ENCODE measurements at places on chromosomes 3 and 15.

DNA sequence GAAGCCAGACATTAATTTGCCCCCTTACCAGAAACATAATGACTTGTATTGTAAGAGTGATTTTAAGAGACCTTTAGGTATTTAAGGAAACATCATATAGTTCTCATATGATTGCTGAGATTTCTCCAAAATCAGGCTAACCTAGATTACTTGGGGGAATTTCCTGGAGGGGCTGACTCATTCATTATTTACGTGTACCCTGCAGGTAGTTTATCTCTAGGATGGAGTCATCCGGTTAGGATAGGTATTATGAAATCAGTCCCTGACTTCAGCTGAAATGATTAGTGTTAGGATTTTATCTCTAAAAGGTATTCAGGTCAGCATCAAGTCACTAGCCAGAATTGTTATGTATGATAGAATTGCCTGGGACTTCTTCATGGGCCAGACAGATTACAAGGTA is 97.5 kb downstream of the TCF12 start:
- DNase-seq: no peak

DNA sequence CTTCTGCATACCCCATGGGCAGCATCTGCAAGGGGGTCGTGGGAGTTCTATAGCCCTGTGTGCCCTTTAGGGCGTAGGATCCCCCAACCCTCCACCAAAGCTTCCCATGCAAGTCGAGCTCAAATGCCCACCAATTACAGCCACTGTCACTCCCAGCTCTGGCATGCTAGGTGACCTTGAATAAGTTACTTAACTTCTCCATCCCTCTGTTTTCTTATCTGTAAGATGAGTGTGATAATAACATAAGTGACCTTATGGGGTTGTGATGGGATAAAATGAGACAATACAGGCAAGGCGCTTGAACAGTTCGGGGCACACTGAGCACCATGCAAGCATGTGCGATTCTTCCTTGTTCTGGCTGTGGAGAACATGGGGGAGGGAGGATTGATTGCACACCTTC is 74.8 kb upstream of the POMGNT2 start:
- DNase-seq: no peak

DNA sequence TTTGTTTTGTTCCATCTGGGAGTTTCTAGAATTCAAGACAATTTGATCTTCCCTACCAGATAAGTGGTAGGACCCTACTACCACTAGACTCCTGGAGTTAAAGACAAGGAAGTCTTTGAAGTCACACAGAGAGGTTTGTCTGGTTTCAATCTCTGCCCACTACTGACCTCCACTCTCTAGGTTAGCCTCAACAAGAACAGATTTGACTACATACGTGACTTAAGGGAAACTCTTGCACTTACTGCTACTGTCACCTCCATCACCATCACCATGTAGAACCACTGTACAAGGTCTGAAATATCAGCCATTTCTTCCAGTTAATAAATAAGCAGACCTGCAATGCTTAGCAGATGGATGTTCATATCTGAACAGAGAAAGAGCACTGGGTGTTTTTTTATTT is 148.3 kb upstream of the ARHGEF26 start:
- no peak for DNase-seq

DNA sequence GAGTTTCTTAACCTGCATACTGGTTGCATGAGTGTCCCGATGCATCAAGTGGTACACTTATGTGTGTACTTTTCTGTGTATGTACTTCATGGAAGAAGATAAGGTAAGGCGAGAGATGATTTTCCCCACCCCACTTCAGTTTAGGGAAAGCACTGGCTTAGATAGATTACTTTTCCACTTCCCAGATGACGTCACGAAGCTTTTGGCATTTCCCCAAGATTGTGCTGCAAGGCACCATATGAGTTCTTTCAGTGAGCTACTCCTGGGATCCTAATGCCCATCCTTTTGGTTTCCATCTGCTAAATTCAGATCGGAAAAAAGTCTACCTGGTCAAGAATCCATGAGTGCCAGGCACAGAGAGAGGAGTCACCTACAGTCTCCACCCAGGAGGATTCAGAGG is 4.5 kb downstream of the IL17RB start:
- DNase-seq: no peak

DNA sequence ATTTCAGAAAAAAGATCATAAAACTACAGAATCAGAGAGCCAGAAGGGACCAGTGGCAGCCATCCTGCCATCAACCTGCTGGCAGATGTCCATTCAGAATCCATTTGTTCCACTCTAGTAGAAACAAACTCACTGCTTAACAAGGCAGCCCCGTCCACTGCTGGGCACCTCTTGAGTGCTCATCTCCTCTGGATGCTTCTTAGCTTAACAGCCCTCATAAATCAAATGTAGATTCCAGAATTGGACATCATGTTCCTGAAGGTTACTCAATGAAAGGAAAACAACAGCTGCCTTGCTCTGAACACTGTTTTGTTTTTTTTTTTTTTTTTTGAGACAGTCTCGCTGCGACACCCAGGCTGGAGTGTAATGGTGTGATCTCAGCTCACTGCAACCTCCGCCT is 37.3 kb downstream of the ABCC5 start:
- no peak for DNase-seq

- DNase-seq: no peak
These were observed 610 bp downstream of the LIPC start for GRCh38 chr15:58432401-58432800.

DNA sequence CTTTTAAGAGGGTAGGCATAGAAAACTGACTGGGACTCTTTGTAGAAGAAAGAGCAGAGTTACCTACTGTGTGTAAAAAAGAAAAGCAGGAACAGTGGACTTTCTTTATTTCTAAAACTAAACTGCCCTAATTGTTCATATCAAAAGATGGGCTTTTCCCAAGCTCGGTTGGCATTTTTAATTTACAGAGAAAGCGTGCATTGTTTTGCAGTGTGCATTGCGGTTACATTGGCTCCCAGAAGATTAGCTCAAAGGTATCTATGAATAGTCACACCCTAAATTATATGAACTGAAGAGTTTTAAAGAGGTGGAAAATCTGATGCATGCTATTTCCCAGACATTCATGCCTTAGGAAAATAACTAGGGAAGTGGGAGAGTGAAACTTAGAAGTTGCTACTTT is 36.5 kb downstream of the MITF start:
- no peak for DNase-seq

- peak; percentile 96 for DNase-seq
These were observed at the start of gene RBM5 for GRCh38 chr3:50088725-50089608. RBM5 (plus strand) TSS chr3:50088919; CDS start chr3:50090435, 1,516 bp downstream.

- no peak for DNase-seq
These were observed 9.2 kb downstream of the IGDCC3 start for GRCh38 chr15:65368302-65369211.

DNA sequence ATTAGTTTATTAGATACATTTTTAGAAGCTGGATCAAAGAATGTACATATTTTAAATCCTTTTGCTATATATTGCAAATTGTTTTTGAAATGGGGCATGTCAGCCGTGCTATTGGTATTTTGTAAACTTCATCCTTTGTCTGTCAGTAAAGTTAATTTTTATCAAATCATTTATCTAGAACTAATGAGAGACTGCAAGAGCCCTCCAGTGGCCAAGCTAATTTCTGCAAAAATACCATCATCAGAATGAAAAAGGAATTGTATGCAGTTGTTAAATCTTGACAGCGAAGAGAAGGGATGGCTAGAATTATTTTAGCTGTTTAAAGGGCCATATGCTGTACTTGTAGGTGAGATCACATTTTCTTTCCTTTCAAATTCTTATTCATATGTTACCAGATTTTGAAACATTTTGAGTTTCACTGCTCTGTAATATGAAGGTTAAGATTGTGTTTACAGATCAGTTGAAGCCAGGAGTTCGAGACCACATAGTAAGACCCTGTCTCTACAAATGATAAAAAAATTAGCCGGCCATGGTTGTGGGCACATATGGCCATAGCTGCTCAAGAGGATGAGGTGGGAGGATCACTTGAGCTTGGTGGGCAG is 8.1 kb upstream of the CLDN11 start:
- DNase-seq: peak; percentile 44

- no peak for DNase-seq
These were observed 53.8 kb downstream of the IQSEC1 start for GRCh38 chr3:13019243-13020095.

GRCh38 chr3:69986419-69986818 is 13.1 kb upstream of the SAMMSON start:
- DNase-seq: no peak

- peak; percentile 27 for DNase-seq
These were observed at the start of gene SPESP1 for GRCh38 chr15:68930268-68931022. SPESP1 (plus strand) TSS chr15:68930525; CDS start chr15:68930654, 129 bp downstream.

DNA sequence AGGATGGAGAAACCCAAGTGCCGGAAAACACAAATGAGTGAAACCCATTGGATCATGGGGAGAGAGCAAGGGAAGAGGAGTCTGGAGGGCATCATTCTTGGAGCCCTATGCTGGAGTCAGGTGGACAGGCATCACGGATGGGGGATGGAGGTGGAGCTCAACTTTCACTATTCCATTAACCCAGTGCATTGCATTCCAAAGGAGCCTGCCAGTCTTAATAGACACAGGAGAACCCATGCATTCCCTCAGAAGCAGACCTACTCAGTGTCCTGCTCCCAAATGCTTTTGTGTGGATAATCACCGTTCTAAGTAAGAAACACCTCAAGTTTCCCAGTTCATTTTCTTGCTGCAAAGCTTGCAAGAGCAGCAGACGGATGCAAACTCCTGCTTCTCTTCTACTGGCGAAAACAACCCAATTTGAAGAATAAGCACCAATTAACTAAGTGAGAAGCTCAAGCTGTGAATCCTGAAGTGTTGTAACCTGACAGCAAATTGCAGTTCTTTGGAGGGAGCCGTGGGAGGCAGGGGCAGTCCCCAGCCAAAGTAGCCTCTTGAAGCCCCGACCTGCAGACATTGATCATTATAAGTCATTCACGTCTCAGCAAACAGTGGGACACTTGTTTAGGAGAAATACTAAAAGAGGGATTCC is 25.3 kb downstream of the SEMA5B start:
- DNase-seq: no peak

DNA sequence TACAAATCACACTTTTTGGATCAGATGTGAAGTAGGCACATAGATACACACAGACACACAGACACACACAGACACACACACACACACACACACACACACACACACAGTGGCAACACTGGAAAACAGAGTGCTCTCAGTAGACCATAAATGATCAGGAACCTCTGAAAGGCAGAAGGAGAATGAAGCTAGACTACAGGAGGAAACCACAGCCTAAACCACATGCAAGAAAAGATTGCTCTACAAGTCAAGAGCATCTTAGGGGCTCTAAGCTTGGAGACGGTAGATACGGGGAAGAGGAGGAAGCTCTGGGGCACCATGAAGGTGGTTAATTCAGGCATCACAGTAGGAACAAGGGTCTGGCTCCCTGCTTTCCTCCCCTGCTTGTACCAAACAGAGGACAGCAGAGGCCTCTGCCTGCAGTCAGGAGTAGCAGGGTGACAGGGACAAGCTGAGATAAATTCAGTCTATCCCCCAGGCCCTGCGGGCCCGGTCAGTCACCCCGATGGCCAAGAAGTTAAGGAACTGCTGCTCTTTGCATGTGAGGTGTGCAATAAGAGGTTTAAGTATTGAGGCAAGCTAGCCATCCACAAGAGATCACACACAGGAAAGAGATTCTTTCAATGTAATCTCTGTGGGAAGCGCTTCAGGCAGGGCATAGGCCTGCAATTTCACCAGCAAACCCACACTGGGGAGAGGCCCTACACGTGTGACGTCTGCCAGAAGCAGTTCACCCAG is 23.5 kb upstream of the ARPIN start:
- peak; percentile 31 for DNase-seq

GRCh38 chr3:133547432-133548041 is 25.9 kb upstream of the CDV3 start:
- no peak for DNase-seq

- DNase-seq: peak; percentile 43
These were observed 749 bp downstream of the SRGAP3 start for GRCh38 chr3:9248522-9249271.

GRCh38 chr3:170367797-170368196 is 10.3 kb downstream of the SKIL start:
- DNase-seq: no peak

GRCh38 chr3:19543212-19543841 is 390.7 kb downstream of the EFHB start:
- DNase-seq: peak; percentile 20

- DNase-seq: no peak
These were observed 168.8 kb upstream of the VEPH1 start for GRCh38 chr3:157672061-157672460.

DNA sequence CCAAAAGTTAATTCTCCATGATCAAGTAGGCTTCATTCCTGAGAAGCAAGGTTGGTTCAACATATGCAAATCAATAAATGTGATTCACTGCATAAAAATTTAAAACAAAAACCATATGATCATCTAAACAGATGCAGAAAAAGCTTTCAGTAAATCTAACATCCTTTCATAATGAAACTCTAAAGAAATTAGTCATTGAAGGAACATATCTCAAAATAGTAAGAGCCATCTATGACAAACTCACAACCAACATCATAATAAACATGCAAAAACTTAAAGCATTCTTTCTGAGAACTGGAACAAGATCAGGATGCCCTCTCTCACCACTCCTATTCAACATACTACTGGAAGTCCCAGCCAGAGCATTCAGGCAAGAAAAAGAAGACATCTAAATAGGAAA is 254.1 kb downstream of the AGBL1 start:
- no peak for DNase-seq

DNA sequence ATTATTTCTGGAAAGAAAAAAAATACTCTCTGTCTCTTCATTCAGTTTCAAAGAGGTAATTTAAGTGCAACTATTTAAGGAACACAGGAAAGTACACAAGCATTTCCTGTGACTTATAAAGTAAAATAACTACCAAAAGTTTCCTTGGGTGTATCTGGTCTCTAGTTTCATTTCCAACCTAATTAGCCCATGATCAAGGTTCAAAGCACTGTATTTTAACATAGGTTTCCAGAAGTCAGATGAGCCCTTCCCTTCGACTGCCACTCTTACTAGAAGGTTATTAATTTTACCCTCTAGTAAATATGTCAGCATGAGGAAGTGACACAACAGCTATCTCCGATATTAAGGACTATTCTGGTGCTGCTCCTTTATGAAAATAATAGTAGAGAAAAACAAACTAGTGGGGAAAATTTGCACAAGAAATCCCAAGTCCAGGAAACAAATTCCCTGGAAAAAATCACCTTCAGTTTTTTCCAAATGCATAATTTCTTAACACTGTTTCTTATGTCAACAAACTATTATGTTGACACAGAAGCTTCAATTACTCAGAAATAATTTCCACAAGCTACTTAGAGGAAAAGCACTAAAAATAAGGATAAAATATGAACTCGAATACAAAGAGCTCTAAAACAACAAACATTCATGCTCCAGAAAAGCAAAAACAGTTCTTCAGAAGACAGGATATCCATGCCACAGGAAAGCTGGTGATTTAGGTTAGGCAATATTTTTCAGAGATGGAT is 35.3 kb downstream of the CCPG1 start:
- DNase-seq: peak; percentile 27

- no peak for DNase-seq
These were observed 142.8 kb downstream of the EDEM1 start for GRCh38 chr3:5330152-5330810.

DNA sequence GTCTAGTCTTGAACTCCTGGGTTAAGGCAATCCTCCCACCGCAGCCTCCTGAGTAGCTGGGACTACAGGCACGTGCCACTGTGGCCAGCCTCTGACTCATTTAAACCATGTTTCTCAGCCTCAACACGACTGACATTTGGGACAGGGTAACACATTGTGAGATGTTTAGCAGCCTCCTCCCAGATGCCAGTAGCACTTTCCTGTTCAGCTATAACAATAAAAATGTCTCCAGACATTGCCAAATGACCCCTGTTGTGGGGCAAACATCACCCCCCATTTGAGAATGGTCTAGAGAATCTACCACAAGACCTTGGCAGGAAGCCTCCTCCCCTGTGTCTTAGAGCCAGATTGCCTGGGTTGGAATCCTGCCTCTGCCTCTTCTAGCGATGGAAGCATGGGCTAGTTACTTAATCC is 8.4 kb downstream of the TMEM40 start:
- peak; percentile 36 for DNase-seq
